Endothelial cell of umbilical vein (primary cell): ENCODE measurements at places on chromosomes 3 and 15.

- no peak for DNase-seq
These were observed 318.8 kb upstream of the CTDSPL start for GRCh38 chr3:37542772-37543449.

DNA sequence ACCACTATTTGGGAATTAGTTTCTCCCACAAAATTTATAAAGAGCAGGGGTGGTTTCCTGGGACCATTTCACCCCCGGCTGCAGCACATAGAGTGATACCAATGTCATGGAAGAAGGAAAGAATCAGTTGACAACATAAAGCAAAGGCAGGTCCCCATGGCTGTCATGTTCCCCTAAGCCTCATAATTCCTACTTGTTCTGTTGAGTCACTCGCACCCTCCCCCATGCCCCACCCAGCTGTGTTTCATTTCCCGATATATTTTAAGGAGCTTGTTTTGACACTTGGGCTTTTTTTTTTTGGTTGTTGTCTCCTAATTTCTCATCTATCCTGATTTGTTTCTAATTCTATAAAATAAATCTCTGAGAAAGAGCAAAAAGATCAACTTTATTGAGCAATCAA lies 24.9 kb downstream of the ERC2 start:
- DNase-seq = no peak

DNA sequence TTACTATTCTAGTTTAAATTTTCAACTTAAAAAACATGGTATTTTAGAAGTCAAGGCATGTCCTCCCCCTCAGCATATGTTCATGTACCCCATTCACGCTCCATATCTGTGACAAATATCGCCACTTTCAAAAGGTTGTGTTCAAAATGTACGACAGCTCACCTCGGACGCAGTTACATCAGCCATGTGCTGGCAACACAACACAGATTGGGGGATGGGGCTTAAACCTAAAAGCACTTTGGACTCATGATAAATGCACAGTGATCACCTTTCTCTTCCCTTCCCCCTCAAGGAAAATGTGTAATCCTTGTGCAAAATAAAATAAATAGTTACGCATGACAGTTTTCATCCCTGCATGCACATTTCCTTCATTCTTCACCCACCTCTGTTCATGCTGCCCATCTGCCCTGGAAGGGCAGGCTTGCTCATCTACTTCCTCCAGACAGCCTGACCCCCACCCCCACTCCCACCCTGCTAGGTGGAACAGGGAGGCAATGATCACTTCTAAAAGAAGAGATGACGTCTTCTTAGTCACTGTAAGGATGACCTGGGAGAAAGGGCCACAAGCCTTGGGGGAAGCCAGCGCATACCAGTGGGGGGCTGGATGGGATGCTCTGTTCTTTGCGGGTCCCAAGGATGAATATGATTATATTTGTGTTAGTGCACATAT lies 271.4 kb upstream of the SEMA6D start:
- no peak for DNase-seq

DNA sequence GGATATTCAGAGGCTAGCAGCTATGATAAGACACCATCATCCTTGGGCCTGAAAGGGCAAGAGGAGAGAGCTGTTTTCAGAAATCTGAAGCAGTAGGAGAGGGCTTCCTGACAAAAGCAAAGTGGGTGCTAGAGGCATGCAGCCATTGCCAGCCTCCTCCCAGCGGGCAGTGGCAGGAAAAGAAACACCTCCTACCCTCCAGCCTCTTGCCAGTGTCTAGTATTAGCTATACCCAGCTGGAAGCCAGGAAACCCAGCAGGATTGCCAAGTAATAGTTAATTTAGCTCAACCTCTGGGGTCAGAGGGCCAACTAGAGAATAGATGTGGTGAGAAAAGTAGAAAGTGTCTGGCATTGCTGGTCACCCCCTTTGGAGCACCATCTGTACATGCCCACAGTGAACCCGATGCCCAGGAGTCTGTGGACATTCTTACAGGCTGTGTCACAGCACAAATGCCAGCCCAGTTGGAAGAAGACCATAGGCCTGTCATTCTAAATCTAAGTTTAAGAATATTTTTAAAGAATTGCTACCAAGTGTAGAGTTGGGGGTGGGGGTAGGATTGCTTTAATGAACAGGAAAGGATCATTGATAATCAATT lies 85.3 kb downstream of the HCN4 start:
- DNase-seq = no peak

GRCh38 chr3:153970741-153971347 lies 150.3 kb upstream of the ARHGEF26 start:
- peak; percentile 64 for DNase-seq
